Esophagus mucosa (tissue), 1 donor: ENCODE measurements at places on chromosomes 6 and 20. TPM values are rescaled to one million over a fixed set of nuclear protein-coding genes. Genes with fewer than 3 reads are reported as not detected.

Gene NMBR
- total RNA-seq, result not detected

Gene WFDC5
- 4.3 TPM for total RNA-seq

Gene SPATA25
- 0.76 TPM for total RNA-seq

Gene CLPSL2
- total RNA-seq, result not detected

Gene FOXQ1
- total RNA-seq, result 10.0 TPM

Gene OR2H2
- total RNA-seq, result not detected

Gene POPDC3
- total RNA-seq, result not detected

DNA sequence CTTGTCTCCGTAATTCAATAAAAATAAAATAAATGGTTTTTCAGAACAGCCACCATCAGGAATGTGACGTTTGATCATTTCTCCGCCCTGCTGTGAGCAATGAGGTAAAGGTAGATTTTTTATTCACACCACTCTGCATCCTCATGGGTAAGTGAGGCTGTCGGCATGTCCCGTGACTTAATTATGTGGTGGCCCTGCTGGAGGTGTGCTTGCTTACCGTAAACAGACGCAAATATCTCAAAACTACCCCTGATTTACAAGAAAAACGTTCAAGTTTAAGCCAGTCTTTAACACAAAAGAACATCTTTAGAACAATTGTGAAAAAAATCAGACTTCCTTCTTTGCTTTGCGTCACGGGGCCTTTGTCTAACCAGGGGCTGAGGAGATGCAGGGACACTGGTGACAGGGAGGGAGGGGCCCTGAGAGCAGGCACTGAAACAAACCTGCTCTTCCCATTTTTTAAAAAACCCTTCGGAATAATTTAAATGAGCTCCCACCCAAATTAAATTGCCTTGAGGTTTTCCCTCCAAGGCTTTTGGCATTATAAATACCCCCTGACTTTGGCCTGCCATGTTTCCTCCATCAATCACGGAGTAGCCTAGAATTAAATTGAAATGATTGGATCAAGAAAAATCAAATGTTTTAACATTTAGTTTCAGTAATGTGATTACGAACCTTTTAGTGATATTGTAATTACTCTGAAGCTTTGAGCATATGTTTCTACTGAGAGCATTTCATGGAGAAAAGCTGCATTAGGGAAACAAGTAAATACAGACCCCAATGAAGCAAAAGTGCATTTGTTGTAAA, 13.4 kb downstream of the PRKN start:
- no peak for ATAC-seq

- no peak for ATAC-seq
These were observed 67.0 kb upstream of the AKAP12 start for GRCh38 chr6:151172751-151173150.

- ATAC-seq, result no peak
These were observed 15.2 kb upstream of the NOP56 start for GRCh38 chr20:2637246-2637645.

DNA sequence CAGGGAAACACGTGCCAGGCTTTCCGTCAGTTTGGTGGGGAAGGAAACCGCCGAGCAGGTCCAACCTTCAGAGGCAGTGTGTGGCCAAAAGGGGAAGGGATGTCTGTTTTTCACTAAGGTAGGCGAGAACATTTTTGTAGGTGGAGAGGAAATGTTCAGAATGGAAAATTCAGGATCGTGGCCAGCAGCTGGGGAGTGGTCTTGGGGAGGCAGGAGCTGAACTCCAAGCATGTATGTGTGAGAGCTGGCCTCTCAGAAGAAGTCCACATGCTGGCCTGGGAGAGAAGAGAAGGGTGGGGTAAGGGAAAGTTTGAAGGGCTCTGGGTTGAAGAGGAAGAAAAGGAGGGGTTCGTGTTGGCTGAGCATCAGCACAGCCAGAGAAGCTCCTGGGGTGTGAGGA, 74.9 kb downstream of the SYNDIG1 start:
- no peak for ATAC-seq

GRCh38 chr6:56714982-56715456, 72.3 kb upstream of the DST start:
- peak; percentile 67 for ATAC-seq
